ENCODE measurements at places on chromosomes 13 and 19. TPM values are rescaled to one million over a fixed set of nuclear protein-coding genes. Genes with fewer than 3 reads are reported as not detected.

- DNase-seq = no peak
Observed at GRCh38 chr13:42112864-42113263, 64.4 kb downstream of the DGKH start.

The BSPH1 gene
- polyA plus RNA-seq = not detected

- DNase-seq = no peak
Observed at GRCh38 chr19:3357992-3358688, 8.2 kb upstream of the NFIC start.

DNA sequence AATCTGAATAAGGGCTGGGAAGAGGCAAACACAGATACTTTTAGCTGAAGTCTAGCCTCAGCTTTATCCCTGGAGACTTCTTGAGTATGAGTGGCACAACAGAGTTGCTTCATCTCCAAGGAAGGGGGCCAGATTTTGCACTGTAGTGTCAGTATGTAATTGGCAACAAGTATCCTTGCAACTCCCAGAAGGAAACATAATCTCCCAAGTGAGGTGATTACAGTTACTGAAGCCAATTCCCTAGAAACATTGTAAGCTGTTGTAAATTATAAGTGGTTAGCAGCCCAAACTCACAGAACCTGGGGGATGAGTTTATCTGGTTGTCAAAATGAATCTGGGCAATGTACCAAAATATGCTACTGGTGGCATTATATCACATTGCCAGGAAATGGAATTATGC is 2065.7 kb upstream of the PCDH20 start:
- DNase-seq = peak; percentile 74

The OR7A5 gene
- polyA plus RNA-seq = not detected

The C19orf25 gene
- polyA plus RNA-seq = 33.3 TPM

GRCh38 chr13:30192320-30193093 is 114.8 kb downstream of the KATNAL1 start:
- DNase-seq = no peak

The MYPOP gene
- polyA plus RNA-seq = 5.3 TPM

DNA sequence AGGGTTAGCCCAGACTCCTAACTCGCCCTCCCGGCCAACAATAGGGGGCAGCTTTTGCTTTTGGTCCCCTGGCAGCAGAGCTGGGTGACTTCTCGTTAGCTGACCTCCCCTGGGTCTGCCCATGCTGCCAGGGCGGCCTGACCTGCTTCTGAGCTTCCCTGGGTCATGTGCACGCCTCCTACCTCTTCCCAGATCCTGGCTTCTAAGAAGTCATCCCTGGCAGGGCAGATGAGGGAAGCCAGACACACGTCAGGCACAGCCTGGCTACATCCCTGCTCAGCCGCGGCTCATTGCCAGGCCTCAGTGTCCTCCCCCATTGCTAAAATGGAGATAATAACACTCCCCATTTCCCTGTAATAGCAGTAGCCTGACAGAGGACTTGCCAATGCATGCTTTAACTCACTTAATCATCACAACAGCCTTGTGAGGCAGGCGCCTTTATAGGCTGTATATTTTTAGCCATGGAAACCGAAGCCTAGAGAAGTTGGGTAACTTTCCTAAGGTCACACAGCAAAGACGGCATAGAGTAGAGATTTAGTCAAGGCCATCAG is 2.1 kb downstream of the KCNK6 start:
- peak; percentile 81 for DNase-seq

GRCh38 chr13:35888981-35889380 is 242.2 kb downstream of the DCLK1 start:
- DNase-seq = no peak

The FCGBP gene
- polyA plus RNA-seq = 3.4 TPM
